Fibroblast of lung (primary cell): ENCODE measurements at places on chromosomes 2 and 18.

- DNase-seq = no peak
Measured at GRCh38 chr18:13625355-13625754, 101.0 kb downstream of the FAM210A start.

DNA sequence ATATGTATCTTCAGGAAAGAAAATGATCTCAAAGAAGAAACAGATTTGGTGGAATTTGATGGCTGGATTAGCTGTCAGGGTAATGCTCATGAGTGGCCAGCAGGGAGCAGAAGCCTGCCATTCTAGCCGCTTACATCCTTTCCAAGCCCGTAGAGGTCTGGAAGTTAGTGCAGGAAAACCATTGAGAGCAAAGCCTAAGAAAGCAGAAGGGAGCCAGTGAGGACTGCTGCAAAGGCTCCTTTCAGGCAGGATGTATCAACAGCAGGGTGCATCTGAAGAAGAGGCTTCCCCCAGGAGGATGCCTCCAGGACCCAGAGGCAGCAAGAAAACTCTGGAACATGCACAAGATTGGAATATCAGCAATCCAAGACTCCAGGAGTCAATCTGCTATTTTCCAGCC lies 22.9 kb upstream of the LBH start:
- peak; percentile 65 for DNase-seq

- DNase-seq = no peak
Measured at GRCh38 chr2:175838979-175839378, 163.1 kb downstream of the LNPK start.

DNA sequence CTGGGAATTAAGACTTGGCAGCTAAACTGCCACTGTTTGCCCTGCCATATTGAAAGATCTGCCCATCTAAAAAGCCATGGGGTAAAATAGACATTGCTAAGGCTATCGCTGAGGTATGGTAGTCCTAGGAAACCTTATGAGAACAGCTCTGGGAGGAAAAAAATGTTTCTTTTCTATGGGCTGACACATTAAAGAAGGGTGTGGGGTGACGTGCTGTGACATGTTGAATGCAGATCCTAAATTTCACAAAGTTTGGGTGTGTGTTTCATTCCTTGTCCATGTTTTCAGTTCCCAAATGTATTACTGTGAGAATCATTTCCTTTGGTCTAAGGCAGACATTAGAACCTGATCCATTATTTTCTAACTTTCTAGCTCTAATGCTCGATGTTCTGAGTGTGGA lies 766.4 kb downstream of the BCL11A start:
- no peak for DNase-seq

- peak; percentile 46 for DNase-seq
Measured at GRCh38 chr18:11851806-11852337, 659 bp downstream of the CHMP1B start.

GRCh38 chr2:162885281-162886070 lies 46.9 kb upstream of the KCNH7 start:
- DNase-seq = no peak

GRCh38 chr18:2338601-2339000 lies 232.7 kb downstream of the METTL4 start:
- DNase-seq = no peak

- DNase-seq = no peak
Measured at GRCh38 chr2:207505171-207505570, 24.6 kb upstream of the CREB1 start.

DNA sequence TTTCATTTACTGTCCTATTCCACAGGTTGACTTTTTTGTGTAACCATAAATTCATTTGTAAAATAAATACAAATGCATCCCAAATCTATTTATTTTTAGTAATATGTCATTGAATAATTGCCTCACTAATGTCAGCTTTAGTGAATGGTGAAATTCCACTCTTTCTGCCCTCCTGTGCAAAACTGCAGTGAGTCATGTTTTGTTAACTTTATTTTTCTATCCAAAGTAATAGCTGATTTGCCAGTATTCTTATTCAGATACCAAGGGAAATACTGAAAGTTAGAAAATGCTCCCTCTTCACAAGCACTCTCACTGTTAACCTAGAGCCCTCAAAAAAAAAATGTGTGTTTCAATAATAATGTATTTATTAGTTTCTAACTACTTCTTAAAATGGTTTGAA lies 322.8 kb downstream of the RIT2 start:
- peak; percentile 32 for DNase-seq

DNA sequence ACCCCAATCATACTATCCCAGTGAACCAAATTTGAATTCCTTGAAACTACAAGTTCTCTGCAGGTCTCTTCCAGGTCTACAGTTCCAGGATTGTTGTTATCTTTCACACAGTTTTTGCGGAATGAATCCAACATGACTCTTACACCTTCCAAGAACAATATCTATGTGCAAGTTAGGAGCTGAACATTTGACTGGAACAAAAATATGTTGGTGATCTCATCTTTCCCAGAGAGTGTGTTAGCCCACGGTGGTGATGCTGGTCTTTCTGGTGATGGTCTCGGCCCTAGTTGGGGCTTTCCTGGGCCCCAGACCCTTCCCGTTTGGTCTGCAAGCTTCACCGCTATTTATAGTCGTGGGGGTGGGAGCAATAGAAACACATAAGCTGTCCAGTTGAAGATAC lies 173.7 kb downstream of the TPGS2 start:
- no peak for DNase-seq
